ENCODE measurements at places on chromosomes 12 and 14. TPM values are rescaled to one million over a fixed set of nuclear protein-coding genes. Genes with fewer than 3 reads are reported as not detected.

The KRT78 gene
- polyA plus RNA-seq, result not detected

The CFAP251 gene
- not detected for polyA plus RNA-seq

The IL22 gene
- not detected for polyA plus RNA-seq

The CCDC177 gene
- not detected for polyA plus RNA-seq

The LALBA gene
- polyA plus RNA-seq, result not detected

The KRT4 gene
- polyA plus RNA-seq, result not detected

The IAPP gene
- not detected for polyA plus RNA-seq

The TRAFD1 gene
- polyA plus RNA-seq, result 32.5 TPM

The DDIT3 gene
- polyA plus RNA-seq, result 15.5 TPM

The STAC3 gene
- not detected for polyA plus RNA-seq

The ZDHHC22 gene
- polyA plus RNA-seq, result not detected

The CLEC4C gene
- polyA plus RNA-seq, result not detected

The TAPBPL gene
- 126 TPM for polyA plus RNA-seq

The SSPN gene
- not detected for polyA plus RNA-seq

The OR6C74 gene
- not detected for polyA plus RNA-seq

The ARHGEF40 gene
- 0.06 TPM for polyA plus RNA-seq

The KRT71 gene
- not detected for polyA plus RNA-seq

The RNF212B gene
- polyA plus RNA-seq, result not detected

The RHEBL1 gene
- 3.0 TPM for polyA plus RNA-seq

The ACIN1 gene
- polyA plus RNA-seq, result 6.3 TPM

The SYNDIG1L gene
- not detected for polyA plus RNA-seq

The DNAI7 gene
- 0.16 TPM for polyA plus RNA-seq

The RHOJ gene
- polyA plus RNA-seq, result not detected

The GPR162 gene
- not detected for polyA plus RNA-seq

The SMIM41 gene
- not detected for polyA plus RNA-seq

The PEBP1 gene
- 344 TPM for polyA plus RNA-seq

The DIO3 gene
- polyA plus RNA-seq, result not detected

The RFLNA gene
- not detected for polyA plus RNA-seq

The FOXN4 gene
- not detected for polyA plus RNA-seq

The TOMM20L gene
- not detected for polyA plus RNA-seq

The DNAH10 gene
- polyA plus RNA-seq, result 0.25 TPM
